Muscle of arm (tissue), 14 donors: ENCODE measurements at places on chromosomes 7 and 10.

DNA sequence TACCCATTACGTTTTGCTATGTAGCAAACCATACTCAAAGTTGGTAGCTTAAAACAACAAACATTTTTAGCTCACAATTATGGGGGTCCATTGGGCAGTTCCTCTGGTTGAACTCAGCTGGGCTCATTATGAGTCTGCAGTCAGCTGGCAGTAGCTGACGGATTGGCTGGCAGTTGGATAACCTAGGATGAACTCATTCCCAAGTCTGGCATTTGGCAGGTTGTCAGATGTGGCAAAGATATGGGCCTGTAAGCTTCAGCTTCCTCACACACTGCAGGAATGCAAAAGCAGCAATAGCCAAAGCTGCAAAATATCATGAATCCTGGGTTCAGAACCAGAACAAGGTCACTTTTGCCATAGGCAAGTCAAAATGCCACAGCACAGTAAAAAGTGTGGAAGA, 412.2 kb upstream of the SORCS1 start:
- DNase-seq, result no peak

DNA sequence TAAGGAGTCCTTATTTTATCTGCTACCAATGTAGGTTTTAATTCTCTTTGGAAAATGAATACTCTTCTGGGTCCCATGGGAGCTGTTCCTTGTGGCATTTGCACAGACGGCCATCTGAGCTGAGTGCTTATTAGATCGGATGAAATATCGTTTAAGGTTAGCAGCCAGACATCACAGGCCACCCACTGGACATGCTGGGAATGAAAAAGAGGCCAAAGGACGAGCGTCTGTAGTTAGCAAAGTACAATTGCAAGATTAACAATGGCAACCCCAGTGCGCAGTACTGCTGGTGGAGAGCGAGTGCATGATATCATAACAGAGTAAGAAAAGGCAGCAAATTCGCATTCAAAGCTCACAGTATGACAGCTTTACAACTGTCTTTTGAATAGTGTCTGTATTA, 28.3 kb upstream of the CREB5 start:
- no peak for DNase-seq

GRCh38 chr10:86104611-86105145, 261.9 kb downstream of the GRID1 start:
- DNase-seq, result no peak

- no peak for DNase-seq
These were observed 367.7 kb downstream of the SFMBT2 start for GRCh38 chr10:7043055-7043653.

GRCh38 chr10:95501203-95502094, 59.7 kb downstream of the SORBS1 start:
- no peak for DNase-seq

DNA sequence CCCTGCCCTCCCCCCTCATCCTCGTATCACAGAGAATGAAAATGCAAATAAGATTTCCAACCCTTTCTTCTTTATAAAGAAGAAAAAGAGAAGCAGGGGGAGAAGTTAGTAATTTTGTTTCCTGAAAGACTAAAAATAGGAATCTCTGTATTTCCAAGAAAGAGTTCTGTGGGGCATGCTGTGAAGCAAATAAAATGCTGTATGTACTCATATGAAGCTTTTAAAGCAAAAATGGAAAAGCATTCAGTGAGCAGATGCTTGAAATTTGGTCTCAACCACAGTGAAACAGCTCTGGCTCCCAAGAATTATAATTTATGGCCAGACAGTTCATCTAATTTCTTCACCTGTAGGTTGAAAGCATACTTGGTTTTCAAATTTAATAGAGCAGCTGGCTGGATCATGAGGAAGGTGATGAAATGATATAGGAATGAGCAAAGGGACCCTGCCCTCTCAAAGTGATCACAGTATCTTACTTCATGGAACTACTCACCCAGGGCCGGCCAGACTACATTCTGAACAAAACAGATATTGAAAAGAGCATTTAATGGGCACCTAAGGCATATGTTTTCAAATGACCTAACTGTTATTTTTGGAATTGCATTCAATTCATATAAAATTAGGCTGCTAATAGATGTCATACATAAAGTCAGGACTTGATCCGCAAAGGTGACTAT, 31.4 kb downstream of the SVIL start:
- DNase-seq, result no peak
